Mesothelial cell of epicardium (in vitro differentiated cells): ENCODE measurements at places on chromosomes 6 and 20. TPM values are rescaled to one million over a fixed set of nuclear protein-coding genes. Genes with fewer than 3 reads are reported as not detected.

Gene TINAG
- not detected in 3 replicates for total RNA-seq

Gene HLA-C
- 121 to 132 TPM (median 125 TPM) in 3 replicates for total RNA-seq

Gene SLC35D3
- total RNA-seq: 0.09 to 0.13 TPM in 2 of 3 replicates, not detected in the other

Gene CAP2
- 14.1 to 15.6 TPM (median 15.0 TPM) in 3 replicates for total RNA-seq

Gene MATN4
- 0.11 TPM in 1 of 3 replicates, not detected in the others for total RNA-seq

Gene NOTCH4
- total RNA-seq: 2.3 to 2.6 TPM (median 2.5 TPM) in 3 replicates

Gene WFDC2
- 57.8 to 61.9 TPM (median 61.3 TPM) in 3 replicates for total RNA-seq
